ENCODE measurements at places on chromosomes 6 and 20.

DNA sequence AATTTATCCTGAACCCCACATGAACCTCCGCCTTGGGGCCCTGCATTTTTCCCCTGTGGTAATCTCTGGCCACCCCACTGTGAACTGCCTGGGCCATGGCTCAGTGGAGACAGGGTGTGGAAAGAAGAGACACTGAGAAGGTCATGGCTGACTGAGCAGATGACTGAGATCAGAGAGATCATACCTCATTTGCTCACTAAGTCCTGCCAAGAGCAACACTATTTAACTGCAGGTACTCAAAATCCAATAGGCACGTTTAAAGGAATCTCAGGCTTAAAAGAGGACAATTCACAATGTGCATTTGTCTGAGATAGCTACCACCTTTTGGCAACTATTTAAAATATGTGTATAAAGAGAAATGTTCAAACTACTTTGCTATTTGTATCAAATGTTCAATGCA, 305.0 kb downstream of the GMDS start:
- DNase-seq = no peak

DNA sequence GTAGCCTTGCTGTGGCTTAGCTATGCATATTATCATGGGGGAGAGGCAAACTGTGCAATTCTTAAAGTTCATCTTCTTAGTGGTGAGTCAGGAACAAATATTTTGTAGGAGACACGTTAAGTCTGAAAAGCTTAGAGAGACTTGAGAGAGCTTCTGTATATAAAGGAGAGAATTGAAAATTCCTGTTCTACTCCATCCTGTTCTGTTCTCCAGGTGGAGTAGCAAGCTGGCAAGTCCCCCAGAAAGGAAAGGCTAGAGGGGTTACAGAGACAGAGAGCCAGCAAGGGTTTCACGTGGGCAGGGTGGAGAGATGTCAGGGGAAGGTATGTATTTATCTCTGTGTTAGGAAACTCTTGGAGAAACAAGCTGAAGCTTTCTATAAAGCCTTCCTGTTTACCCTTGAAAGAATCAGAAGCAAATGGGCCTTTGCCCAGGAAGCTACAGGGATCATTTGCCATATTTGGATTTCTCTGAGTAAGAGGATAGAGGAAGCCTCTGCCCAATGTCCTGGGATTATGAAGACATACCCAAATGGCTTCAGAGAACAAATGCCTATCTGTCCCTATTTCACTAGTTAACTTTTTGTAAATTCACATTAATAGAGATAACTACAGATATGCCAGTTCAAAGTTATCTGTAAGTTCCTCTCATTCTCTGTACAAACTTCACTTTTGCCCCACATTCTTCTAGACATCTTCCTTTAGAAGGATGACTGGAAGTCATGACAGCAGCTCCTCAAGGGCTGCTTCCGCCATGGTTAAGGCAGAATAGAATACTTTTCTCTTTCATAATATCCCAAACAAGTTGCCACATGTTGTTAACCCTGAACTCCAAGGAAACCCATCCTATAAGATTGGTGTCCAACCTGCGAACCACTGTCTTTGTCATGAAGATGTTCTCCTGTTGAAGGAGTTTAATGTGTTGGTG, 126.7 kb upstream of the NEDD9 start:
- DNase-seq = no peak

- DNase-seq = no peak
These were observed 17.2 kb downstream of the GPLD1 start for GRCh38 chr6:24472181-24472580.

DNA sequence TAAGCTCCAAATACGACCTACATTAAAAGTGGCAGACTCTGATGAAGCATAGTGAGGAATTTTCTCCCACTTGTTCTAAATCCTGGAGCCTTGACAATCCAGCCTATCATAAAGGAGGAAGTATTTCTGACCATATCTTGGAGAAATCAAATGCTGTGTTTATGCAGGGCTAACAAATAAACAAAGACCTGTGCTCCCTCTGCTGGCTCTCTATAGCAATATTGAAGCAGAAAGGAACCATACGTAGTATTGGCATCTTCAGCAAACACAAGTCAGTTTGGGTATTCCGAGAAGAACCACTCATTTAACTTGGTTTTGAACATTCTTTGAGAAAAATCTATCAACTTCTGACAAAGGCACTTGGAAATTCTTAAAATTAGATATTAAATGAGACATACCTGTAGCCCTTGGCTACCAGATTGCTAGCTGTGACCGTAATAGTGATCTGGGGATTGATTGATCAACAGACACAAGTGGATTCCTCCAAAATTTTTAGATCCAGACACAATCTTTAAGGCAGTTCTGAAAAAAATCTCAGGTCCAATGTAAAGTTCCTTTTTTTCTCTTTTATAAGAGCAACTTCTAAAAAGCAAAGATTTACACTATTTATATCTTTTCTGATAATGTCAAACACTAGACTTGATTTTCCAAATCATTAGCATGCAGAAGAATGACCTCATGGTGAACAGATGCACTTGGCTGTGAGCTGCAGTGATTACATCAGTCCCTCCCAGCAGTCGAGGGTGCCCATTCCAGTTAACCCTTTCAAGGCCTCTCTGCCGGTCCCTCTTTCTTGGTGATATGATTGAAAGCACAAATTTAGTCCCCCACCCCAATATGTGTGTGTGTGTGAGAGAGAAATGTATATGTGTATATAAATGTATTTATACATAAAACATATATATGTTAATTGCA, 40.2 kb downstream of the INSM1 start:
- DNase-seq = no peak

DNA sequence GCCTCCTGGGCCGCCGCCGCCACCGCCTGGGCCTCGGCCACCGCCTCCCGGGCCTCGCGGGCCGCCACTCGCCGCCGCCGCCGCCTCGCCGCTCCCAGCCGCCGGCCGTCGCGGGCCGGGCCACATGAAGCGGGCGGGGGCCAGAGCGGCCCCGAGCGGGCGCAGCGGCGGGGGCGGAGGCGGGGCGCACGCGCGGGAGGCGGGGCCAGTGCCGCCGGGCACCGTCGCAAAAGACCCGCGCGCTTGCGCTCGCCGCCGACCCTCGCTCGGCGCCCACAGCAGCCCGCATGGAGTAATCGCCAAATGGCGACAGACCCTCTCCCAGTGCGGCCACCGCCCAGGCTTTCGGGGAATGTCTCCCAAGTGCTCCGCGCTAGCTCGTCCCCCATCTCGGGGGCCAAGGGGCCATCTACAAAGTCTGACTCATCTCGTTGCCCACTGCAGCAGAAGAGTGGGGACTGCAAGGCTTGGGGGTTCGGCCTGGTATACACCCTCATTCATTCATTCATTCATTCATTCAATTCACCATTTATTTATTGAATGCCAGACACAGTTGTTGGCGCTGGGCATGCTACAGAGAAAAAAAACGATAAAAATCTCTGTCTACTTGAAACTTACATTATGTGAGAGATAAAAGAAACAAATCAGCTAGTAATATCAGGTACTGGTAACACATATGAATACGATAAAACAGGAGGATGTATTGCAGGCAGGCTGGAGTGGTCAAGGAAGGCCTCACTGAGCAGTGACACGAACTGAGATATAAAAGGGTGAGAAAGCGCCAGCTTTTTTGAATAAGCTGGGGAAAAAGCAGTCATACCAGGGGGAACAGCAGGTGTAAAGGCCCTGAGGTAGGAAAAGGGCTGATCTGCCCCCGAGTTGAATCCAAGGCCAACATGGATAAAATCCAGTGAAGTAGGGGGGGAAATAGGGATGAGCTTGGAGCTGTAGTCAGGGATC, at the start of gene B4GALT5:
TSS of gene B4GALT5 (minus strand) at position 126 of the 960 bp plus-strand sequence. CDS start 188 bp downstream, outside the sequence.
- peak; percentile 50 for DNase-seq

DNA sequence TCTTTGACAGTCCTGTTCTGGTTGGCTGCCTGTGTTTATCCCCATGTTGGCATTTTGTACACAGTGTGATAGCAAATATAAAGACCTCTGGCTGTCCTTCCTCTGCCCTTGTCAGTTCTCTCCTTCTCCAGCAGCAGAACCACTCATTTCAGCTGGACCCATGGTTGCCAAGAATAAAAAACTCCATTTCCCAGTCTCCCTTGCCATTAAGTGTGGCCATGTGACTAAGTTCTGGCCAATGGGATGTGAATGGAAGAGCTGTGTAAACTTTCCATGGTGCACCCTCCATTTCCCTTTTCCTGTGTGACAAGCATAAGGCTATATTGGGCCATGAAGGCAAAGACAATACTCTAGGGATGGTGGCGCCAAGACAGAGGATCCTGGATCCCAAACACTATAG, 78.4 kb upstream of the TBC1D7 start:
- DNase-seq = no peak

DNA sequence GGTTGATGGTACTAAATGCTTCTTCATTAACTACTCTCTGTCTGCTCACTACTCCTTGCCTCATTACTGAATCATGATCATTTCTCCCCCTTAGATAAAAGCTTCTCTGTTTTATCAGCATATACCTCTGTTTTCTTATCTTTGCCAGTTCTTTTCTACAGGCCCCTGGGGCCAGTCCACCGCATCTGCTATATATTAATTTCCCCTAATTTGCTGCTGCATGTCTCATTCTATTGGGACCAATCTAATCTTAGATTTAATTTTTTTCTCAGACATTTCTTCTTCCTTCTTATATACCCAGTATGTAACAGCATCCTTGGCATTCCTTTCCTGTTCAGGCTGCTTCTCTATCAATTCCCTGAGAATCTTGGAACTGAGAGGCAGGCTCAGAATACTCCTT, 51.2 kb downstream of the GRIK2 start:
- DNase-seq = no peak

GRCh38 chr6:22826961-22827360, 257.6 kb downstream of the HDGFL1 start:
- no peak for DNase-seq
